Activated T-helper 1 cell treated with anti-CD3 and anti-CD28 coated beads, Interleukin-2, amount 50 U/mL, for 16 hours (primary cell): ENCODE measurements at places on chromosomes 5 and 9.

- DNase-seq = no peak
Observed at GRCh38 chr5:1402611-1403255, 42.5 kb downstream of the SLC6A3 start.

DNA sequence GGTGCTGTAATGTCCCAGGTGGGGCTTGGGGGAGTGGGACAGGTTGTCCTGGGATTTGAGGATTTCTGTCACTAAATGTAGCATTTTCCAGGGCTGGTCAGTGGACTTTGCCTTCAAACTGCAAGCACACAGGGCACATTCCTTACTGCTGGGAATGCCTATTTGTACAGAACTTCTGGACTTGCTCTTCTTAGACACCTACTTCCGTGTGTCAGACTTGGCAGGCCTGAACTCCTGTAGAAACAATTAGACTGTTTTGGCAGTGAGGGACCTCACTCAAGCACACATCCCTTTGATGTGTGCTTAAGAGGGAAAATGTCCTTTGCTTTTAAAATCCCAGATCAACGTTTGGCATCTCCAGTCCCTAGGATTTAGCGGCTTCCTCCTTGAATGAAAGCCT lies 192.2 kb downstream of the PAPPA start:
- no peak for DNase-seq

DNA sequence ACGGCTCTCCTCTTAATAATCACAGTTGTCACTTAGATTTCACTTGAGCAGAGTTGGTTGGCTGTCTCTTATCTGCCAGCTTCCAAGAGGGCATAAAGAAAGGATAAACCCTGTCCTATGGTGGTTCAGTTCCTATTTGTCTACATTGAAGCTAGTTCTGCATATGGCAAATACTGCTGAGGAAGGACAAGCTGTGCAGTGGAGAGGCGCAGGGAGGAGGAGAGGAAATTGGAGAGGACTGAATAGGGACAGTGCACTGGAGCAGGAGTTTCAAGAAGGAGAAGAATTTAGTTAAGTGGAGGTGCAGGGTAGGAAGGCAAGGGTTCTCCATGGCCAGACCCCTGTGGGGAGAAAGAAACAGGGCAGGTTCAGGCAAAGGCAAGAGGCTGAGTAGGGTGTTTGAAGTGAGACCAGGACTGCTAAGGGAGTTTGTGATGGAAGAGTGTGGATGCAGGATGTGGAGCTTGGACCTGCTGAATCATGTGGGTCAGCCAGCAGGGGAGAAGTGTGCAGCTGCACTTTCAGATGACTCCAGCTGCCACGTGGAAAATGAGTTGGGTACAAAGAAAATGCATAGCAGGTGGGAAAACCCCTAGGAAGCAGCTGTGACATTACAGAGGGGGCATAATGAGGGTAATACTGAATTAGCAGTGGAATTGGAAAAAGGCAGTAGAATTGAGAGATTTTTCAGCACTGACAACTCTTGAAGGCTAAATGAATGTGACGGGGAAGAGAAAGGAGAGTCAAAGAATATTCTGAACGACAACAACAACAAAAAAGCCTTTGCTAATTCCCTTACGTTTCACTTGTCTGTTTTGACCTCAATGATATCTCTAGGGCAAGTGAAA lies 66.8 kb downstream of the MAMDC2 start:
- no peak for DNase-seq

- DNase-seq = no peak
Observed at GRCh38 chr5:59126708-59127573, 544.1 kb downstream of the RAB3C start.

GRCh38 chr9:37374892-37375291 lies 47.6 kb upstream of the GRHPR start:
- DNase-seq = no peak

GRCh38 chr9:88274078-88274477 lies 114.2 kb upstream of the SPIN1 start:
- DNase-seq = no peak

- DNase-seq = no peak
Observed at GRCh38 chr9:69299315-69299714, 25.7 kb upstream of the ENTREP1 start.

GRCh38 chr5:131160134-131160533 lies 4.9 kb downstream of the HINT1 start:
- no peak for DNase-seq

DNA sequence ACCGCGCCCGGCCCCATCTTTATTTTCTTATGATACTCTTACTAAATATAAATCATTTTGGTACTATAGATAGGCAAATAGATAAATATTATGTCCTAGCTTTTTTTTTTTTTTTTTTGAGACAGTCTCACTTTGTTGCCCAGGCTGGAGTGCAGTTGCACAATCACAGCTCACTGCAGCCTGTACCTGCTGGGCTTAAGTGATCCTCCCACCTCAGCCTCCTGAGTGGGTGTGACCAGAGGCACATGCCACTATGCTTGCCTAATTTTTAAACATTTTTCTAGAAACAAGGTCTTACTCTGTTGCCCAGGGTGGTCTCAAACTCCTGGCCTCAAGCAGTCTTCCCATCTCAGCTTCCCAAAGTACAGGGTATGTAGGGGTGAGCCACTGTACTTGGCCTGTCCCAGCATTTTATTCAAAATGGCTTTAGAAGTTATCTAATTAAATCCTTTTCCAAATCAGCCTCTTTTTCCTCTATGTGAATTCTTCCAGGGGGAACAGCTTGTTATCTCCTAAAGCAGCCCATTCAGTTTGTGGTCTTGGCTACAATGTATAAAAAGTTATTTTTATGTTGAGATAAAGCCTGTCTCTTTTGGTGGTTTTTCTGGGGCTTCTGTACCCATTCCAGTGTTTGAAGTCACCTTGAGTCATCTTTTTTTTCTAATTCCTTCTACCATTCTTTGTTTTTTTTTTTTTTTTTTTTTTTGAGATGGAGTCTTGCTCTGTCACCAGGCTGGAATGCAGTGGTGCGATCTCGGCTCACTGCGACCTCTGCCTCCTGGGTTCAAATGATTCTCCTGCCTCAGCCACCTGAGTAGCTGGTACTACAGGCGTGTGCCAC lies 12.1 kb downstream of the MELK start:
- no peak for DNase-seq

GRCh38 chr5:116130471-116130870 lies 45.6 kb downstream of the COMMD10 start:
- no peak for DNase-seq

GRCh38 chr9:34636791-34637355 lies 714 bp downstream of the SIGMAR1 start:
- no peak for DNase-seq

- no peak for DNase-seq
Observed at GRCh38 chr5:99614888-99615287, 686.1 kb upstream of the CHD1 start.

GRCh38 chr5:135162661-135163265 lies 128.7 kb upstream of the PITX1 start:
- no peak for DNase-seq

DNA sequence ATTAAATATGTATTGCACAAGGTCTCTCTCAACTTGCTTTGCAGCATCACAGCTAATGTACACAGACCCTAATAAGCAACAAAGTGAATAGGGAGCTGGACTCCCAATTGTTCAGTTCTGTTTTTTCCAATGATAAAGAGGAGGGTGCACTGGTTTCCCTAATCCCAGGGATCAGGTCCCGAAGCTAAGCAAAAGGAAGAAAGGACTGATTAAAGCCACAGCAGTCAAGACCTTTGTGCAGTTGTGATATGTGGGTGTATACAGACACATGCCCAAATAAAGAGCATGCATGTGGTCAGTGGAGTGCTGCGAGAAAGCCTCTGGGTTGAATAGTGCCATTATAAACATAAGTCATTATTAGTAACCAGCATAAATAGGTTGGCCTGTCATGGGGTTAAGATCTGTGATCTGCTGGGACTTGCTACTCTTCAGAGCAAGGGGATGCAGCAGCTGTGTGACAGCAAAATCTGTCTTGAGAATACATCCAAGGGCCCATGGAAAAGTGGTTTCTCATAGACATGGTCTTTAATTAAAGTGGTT lies 1863.1 kb upstream of the WWC1 start:
- no peak for DNase-seq

DNA sequence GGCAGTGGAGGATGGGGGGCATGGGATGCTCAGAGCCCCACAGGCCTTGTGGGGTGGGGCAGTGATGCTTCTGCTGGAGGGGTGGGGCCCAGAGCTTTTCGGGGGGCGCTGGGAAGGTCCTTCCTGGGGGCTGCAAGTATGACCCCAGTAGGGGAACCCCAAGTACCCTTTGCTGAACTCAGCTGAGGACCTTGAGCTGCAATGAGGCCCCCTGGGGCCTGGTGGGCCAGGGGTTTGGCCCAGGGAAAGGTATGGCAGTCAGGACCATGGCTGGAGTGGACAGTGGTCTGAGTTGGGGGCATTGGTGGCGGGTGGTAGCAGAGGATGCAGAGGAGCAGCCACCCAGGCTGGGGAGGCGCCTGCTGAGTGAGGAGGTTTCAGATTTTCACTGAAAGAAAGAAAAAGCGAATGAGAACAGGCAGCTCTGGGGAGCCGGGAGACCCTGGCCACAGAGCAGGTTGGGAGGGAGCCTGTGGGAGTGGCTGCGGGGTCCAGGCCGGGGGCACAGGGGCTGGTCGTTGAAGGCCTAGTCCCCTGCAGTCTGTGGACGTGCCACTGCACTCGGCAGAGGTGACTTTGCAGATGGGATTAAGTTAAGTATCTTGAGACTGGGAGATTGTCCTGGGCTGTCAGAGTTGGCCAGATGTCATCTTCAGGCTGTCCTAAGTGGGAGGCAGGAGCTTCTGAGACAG lies 19.2 kb downstream of the WNK2 start:
- DNase-seq = no peak

- DNase-seq = no peak
Observed at GRCh38 chr5:8839361-8840055, 706.4 kb downstream of the SEMA5A start.

- no peak for DNase-seq
Observed at GRCh38 chr9:35407846-35408245, 82.1 kb upstream of the RUSC2 start.

DNA sequence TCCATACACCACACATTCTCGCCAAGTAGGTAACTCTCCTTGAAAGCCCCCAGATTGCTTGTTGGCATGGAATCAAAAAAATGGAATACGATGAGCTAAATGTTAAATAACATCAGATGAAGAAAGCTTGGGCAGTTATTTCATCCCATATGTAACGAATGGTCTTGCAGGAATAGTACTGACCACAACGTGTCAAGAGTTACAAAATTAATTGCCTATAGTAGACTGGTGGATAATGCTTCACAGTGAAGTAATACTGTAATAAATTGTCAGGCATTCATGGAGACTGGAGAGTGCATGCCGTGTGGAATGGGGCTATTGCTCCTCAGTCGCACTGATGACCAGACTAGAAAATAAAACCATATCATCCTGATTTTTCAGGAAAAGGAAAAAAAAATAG lies 1628.7 kb downstream of the MAT2B start:
- DNase-seq = no peak

DNA sequence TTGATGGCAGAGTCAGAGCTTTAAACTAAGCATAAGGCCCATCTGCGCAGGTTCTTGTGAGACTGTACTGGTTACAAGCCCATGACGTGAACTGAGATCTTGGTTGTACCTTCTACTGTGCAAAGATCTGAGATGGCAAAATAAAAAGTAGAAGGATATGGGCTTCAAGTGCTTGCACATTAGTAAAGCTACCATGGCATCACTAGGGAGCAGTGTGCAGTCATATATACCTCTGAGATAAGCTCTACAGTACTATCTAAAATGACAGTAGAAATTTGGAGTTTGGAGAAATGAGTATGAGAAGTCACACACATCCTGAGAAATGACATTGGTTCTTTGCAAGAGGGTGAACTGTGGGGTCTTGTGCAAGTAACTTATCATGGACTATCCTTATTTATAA lies 408.2 kb upstream of the PRR16 start:
- no peak for DNase-seq

- DNase-seq = no peak
Observed at GRCh38 chr9:31574006-31574765, 810.3 kb upstream of the ACO1 start.

DNA sequence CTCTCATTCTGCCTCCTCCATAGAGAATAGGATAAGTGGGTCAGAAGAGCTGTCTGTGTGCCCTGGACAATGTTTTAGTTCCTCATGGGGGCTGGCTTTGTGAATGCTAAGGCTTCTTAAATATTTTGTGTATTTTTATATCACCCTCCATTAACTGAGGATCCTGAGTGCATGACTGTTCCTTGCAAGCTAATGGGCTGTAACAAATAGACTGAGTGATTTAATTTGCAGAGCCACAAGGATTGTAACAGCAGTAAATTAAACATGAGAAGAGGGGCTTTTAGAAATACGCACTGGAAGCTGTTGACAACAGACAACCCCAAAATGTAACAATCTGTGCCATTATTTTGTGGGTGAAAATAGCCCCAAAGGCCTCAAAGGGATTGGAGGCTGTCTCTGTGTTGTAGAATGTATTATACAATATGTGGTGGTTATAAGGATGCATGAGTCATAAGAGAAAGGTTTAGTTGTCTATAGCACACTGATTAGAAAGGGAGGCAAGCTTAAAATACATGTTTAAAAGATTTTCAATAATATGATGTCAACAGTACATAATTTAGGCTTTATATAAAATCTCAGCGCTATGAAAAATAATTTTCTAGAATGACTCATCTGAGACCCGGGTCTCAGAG lies 152.7 kb upstream of the ACTBL2 start:
- DNase-seq = no peak

DNA sequence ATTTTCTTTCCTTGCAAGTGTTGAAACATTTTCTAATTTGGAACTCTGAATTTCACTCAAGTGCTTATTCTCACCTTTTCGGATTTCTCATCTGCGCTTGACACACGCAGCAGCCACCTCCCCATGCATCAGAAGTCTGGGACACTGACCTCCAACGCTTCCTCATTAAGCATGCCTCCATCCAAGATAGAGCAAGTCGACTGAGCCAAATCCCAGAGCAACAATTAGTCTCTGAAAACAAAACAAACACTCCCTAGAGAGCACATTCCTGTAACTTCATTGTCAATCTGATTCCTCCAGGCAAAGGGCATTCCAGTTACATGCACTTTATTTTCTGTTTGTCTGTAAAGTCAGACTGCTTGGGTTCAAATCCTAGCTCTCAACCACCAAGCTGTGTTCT lies 5.7 kb downstream of the CD180 start:
- no peak for DNase-seq

- no peak for DNase-seq
Observed at GRCh38 chr9:69468380-69468779, 143.4 kb downstream of the ENTREP1 start.

GRCh38 chr5:73186976-73187375 lies 14.0 kb downstream of the TMEM174 start:
- DNase-seq = no peak

DNA sequence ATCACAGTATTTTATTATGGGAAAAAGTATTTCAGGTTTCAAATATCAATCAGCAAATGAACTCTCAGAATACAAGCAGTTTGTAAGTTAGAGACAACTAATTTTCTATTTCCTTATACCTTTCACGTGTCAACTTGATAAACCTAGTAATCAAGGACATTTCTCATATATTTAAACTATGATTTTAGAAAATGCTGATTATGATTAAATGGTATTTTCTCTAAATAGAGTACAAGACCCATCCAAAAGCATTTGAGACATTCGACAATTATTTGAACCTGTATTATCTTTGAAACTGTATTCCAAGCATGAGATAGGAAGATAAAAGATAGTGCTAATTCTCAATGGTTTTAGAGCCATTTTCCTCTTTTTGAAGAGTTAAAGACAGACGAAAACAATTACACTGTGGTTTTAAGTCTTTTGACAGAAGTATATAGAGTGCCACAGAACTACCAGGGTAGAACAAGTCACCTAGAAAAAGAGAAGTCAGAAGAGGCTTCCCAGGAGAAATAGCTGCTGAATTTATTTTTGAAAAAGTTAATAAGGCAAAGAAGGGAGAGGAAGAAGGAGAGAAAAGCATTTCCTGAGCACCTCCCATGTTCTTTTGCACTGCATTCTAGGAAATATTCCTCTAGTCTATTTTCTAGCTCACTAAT lies 5.6 kb downstream of the MEIKIN start:
- DNase-seq = no peak

- no peak for DNase-seq
Observed at GRCh38 chr5:17204133-17204489, 13.3 kb upstream of the BASP1 start.
